Fibroblast of lung (primary cell): ENCODE measurements at places on chromosomes 6 and 20. TPM values are rescaled to one million over a fixed set of nuclear protein-coding genes. Genes with fewer than 3 reads are reported as not detected.

The PFDN4 gene
- 86.7 and 148 TPM in 2 replicates for total RNA-seq

The DEFB125 gene
- not detected in 2 replicates for total RNA-seq

The SEMG1 gene
- total RNA-seq: not detected in 2 replicates

The FKBP1C gene
- 0.26 and 0.99 TPM in 2 replicates for total RNA-seq

The SRMS gene
- total RNA-seq: not detected in 2 replicates

The ANKS1A gene
- total RNA-seq: 5.1 and 7.8 TPM in 2 replicates

The EPB41L2 gene
- 68.3 and 113 TPM in 2 replicates for total RNA-seq

The ID4 gene
- total RNA-seq: 0.83 and 3.1 TPM in 2 replicates

The TCF19 gene
- total RNA-seq: 2.3 and 8.4 TPM in 2 replicates

The OOEP gene
- 0.17 TPM in 1 of 2 replicates, not detected in the other for total RNA-seq

The EEF1A2 gene
- total RNA-seq: 1.7 and 2.6 TPM in 2 replicates

The WFDC12 gene
- total RNA-seq: not detected in 2 replicates

The C6orf163 gene
- total RNA-seq: 1.8 and 2.8 TPM in 2 replicates

The CST4 gene
- 0.17 TPM in 1 of 2 replicates, not detected in the other for total RNA-seq

The AIF1 gene
- total RNA-seq: not detected in 2 replicates

The NR2E1 gene
- not detected in 2 replicates for total RNA-seq

The KCNK16 gene
- not detected in 2 replicates for total RNA-seq

The ADGRF1 gene
- not detected in 2 replicates for total RNA-seq

The COL11A2 gene
- 0.17 and 0.26 TPM in 2 replicates for total RNA-seq

The KIF25 gene
- total RNA-seq: 0.26 and 0.33 TPM in 2 replicates

The MDFI gene
- total RNA-seq: 0.17 and 3.3 TPM in 2 replicates

The PCMTD2 gene
- total RNA-seq: 39.5 and 68.8 TPM in 2 replicates

The BEND3 gene
- 0.83 and 1.0 TPM in 2 replicates for total RNA-seq

The ZBP1 gene
- not detected in 2 replicates for total RNA-seq

The MOXD1 gene
- 45.5 and 89.8 TPM in 2 replicates for total RNA-seq

The TFAP2D gene
- not detected in 2 replicates for total RNA-seq

The HUS1B gene
- total RNA-seq: 0.77 and 1.2 TPM in 2 replicates

The POU3F2 gene
- not detected in 2 replicates for total RNA-seq

The RSPH3 gene
- total RNA-seq: 3.6 and 5.9 TPM in 2 replicates

The HDGFL1 gene
- not detected in 2 replicates for total RNA-seq

The CASS4 gene
- 14.9 and 17.7 TPM in 2 replicates for total RNA-seq

The FOXS1 gene
- total RNA-seq: under 0.01 TPM in 1 of 2 replicates, not detected in the other

The SYTL3 gene
- total RNA-seq: 2.8 and 4.6 TPM in 2 replicates

The MAVS gene
- total RNA-seq: 12.1 and 15.9 TPM in 2 replicates

The BIRC7 gene
- total RNA-seq: not detected in 2 replicates

The RGS19 gene
- 9.1 and 11.6 TPM in 2 replicates for total RNA-seq

The FNDC1 gene
- under 0.01 TPM in 2 replicates for total RNA-seq

The GPR63 gene
- 0.51 and 3.0 TPM in 2 replicates for total RNA-seq

The ERVFRD-1 gene
- not detected in 2 replicates for total RNA-seq

The MYBL2 gene
- total RNA-seq: 0.26 and 1.2 TPM in 2 replicates

The SRSF6 gene
- total RNA-seq: 34.9 and 37.8 TPM in 2 replicates

The ANKRD66 gene
- total RNA-seq: not detected in 2 replicates

The PERP gene
- 12.8 and 39.3 TPM in 2 replicates for total RNA-seq

The BPIFB1 gene
- total RNA-seq: not detected in 2 replicates

The TCP11 gene
- 0.17 and 0.51 TPM in 2 replicates for total RNA-seq
